Stimulated activated CD8-positive, alpha-beta memory T cell treated with anti-CD3 and anti-CD28 coated beads, Interleukin-4, amount 100 ng/mL, for 1 hour (primary cell): ENCODE measurements at places on chromosomes 5 and 9.

DNA sequence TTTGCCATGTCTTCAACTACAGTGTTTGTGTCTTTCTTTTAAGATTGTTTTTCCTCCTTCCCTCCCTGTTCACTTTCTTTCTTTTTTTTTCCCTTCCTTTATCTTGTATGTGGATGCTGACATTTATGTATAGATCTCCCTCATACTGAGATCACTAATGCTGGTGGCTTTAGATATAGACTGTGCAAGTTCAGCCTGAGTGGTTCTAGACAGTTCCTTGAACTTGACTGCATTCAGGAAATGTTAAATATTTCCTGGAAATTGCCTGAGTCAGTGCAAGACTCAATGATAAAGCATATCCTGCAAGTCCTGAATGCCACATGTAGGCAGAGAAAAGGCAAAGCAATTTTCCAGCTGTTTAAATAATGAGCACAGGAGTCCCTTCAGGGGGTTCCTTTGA, 182.5 kb upstream of the NR3C1 start:
- DNase-seq: no peak

DNA sequence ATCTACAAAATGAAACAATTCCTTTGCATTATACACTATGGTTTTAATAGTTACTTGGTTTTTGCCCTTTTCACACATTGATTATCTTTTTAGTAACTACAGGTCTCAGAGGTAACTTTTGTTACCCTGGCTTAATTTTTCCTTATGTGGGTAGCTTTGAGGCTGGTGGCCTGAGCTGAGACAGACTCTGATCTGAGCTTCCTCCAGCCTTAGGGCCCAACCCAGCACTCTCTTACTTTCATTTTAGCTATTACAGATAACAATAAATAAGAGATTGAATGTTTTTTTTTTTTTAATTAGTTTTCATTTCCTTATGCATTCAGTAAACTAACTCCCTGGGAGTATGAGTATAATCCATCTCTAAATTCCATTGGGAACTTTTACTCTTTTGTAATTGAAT, 15.1 kb upstream of the OXCT1 start:
- no peak for DNase-seq

GRCh38 chr9:104958751-104959150, 30.8 kb upstream of the ABCA1 start:
- no peak for DNase-seq

GRCh38 chr5:90813392-90813791, 254.8 kb downstream of the ADGRV1 start:
- no peak for DNase-seq

- no peak for DNase-seq
These were observed 34.9 kb upstream of the EPB41L4B start for GRCh38 chr9:109355564-109356297.

GRCh38 chr5:111197523-111197922, 26.7 kb upstream of the CAMK4 start:
- no peak for DNase-seq

- no peak for DNase-seq
These were observed 71.2 kb upstream of the IZUMO3 start for GRCh38 chr9:24616863-24617262.

- DNase-seq: no peak
These were observed 36.7 kb downstream of the GPR21 start for GRCh38 chr9:123070198-123070597.

GRCh38 chr9:134536101-134536900, 105.3 kb upstream of the COL5A1 start:
- DNase-seq: no peak
